Esophagus muscularis mucosa (tissue), 4 donors: ENCODE measurements at places on chromosomes 4 and X. TPM values are rescaled to one million over a fixed set of nuclear protein-coding genes. Genes with fewer than 3 reads are reported as not detected.

The HDX gene
- total RNA-seq, result 4.3 TPM

The C4orf17 gene
- not detected for total RNA-seq

The PRDM8 gene
- 24.4 TPM for total RNA-seq

The GALNT7 gene
- 15.2 TPM for total RNA-seq

The PPBP gene
- not detected for total RNA-seq

The EDA gene
- 5.4 TPM for total RNA-seq

The SULT1E1 gene
- total RNA-seq, result not detected

The DCLK2 gene
- total RNA-seq, result 15.4 TPM

The JADE3 gene
- 9.1 TPM for total RNA-seq

The RHOH gene
- 2.5 TPM for total RNA-seq

The ZBED1 gene
- total RNA-seq, result 32.8 TPM

The GASK1B gene
- 45.9 TPM for total RNA-seq

The TIMM8A gene
- 4.8 TPM for total RNA-seq

The DGAT2L6 gene
- total RNA-seq, result not detected

The MEPE gene
- total RNA-seq, result not detected

The ZDHHC9 gene
- 14.1 TPM for total RNA-seq

The NLGN4X gene
- total RNA-seq, result 8.2 TPM

The VSIG1 gene
- total RNA-seq, result not detected

The SAGE1 gene
- total RNA-seq, result not detected

The GLRA3 gene
- not detected for total RNA-seq

The TCEAL7 gene
- 12.9 TPM for total RNA-seq

The SLC2A9 gene
- 10.5 TPM for total RNA-seq

The RNF113A gene
- total RNA-seq, result 9.1 TPM

The IL3RA gene
- 19.1 TPM for total RNA-seq

The THOC2 gene
- total RNA-seq, result 108 TPM

The XK gene
- total RNA-seq, result 11.9 TPM

The PCDH19 gene
- total RNA-seq, result 3.8 TPM

The FGA gene
- total RNA-seq, result not detected

The IL2RG gene
- total RNA-seq, result 1.1 TPM

The FAM47E gene
- 2.1 TPM for total RNA-seq

The GABRE gene
- 5.0 TPM for total RNA-seq

The GPRASP1 gene
- 18.5 TPM for total RNA-seq

The EPHA5 gene
- 0.33 TPM for total RNA-seq

The CT47C1 gene
- not detected for total RNA-seq

The HSFX2 gene
- not detected for total RNA-seq

The GPC3 gene
- 8.4 TPM for total RNA-seq

The FOXR2 gene
- not detected for total RNA-seq

The EFHC2 gene
- total RNA-seq, result 2.9 TPM

The FBXL5 gene
- 140 TPM for total RNA-seq

The CNGA2 gene
- not detected for total RNA-seq

The CFP gene
- total RNA-seq, result 12.9 TPM

The MAGEB1 gene
- not detected for total RNA-seq

The CACNA1F gene
- 0.42 TPM for total RNA-seq

The CT55 gene
- not detected for total RNA-seq

The ZAR1 gene
- total RNA-seq, result not detected

The RHOXF2B gene
- total RNA-seq, result not detected

The TBC1D1 gene
- 206 TPM for total RNA-seq

The ARHGAP24 gene
- total RNA-seq, result 25.9 TPM

The EDA2R gene
- 1.7 TPM for total RNA-seq

The SSX4 gene
- total RNA-seq, result not detected

The TENM3 gene
- 16.2 TPM for total RNA-seq

The SPANXD gene
- not detected for total RNA-seq

The KLHL13 gene
- total RNA-seq, result 18.0 TPM

The ADGRA3 gene
- total RNA-seq, result 40.7 TPM

The ETDB gene
- total RNA-seq, result not detected

The NPY1R gene
- 2.4 TPM for total RNA-seq
